DMS153 (cell line): ENCODE measurements at places on chromosomes 16 and 17.

DNA sequence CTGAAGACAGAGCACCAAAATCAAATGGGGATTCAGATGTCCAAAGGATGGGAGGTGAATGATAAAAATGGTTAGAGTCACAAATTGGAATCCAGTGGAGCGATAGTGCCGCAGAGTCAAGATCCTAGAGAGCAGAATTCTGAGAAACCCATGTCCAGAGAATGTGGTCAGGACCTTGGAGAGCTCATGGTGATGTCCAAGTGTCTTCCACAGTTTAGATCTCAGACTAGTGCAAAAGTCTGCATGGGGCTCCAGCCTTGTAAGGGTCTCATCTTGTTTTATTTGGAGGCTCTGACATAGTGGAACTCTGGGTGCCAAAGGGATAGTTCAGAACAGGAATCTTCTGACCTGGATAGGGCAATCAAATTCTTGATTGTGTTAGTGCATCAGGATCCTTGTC lies 245.9 kb upstream of the HSBP1 start:
- DNase-seq = no peak

DNA sequence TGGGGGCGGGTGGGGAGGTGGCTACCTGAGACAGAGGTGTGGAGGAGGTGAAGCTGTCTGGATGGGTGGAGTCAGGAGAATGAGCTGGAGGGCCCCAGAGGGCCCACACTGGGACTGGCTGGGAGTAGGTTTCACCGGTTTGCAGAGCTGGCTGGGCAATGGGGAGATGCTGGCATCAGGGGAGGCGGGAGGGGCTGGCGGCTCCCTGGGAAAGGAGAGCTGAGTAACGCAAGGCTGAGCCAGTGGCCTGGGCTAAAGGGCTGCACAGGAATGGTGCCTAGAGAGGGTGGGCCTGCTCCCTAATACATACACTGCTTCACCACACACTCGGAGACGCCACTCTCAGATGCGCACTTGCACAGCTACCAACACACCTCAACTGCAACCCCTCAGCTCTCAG lies 12.4 kb downstream of the P3H4 start:
- DNase-seq = no peak

GRCh38 chr16:8735574-8735973 lies 61.2 kb downstream of the ABAT start:
- no peak for DNase-seq

DNA sequence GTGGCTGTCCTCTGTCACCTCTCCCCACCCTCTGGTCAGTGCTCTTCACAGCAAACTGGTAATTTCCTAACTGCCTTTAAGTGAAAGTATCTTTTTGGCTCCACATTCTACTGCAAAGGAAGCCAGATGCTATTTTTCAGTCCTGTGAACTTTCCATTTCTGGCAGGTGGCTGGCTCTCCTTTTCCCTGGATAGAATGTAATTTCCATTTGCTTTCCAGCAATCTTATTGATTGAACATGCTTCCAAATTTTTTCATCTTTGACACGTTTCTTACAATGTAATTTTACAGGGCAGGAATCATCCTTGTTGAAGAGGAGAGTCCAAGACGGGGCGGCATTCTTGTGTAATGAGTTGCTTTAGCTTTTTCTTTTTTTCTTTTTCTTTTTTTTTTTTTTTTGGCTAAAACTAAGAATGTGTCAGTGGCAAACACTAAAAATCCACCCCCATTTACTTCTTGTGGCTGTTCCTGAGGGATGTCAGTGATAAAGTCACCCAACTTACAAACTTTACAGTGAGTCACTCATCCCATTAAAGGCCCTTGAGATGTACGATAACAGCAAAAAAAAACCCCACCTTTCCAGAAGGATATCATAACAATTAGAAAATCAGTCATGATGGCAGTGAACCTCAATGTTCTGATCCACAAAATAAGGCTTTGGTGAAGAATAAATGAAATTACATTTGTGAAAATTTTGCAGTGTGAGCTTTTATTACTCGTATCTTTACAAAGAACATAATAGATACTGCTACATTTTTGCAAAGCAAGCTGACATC lies 29.4 kb upstream of the PRKCA start:
- DNase-seq = no peak

DNA sequence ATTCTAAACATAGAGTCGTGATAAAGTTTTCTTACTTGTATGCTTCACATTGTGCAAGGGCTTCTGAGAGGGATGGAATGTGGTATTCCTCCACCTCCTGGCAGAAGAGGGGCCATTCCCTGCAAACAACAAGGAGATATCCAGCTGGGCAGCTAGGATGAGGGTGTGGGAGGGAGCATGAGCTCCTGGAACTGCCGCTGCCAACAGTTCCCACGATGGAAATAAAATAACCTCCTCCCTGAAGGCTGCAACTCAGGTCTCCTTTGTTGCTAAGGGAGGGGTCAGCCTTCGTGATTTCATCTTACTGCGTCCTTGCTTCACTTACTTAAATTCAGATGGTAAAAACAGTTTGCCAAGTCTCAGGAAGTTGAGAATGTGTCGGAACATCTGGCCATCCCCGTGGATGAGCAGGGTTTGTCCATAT lies 15.6 kb downstream of the PLEKHG4 start:
- no peak for DNase-seq

DNA sequence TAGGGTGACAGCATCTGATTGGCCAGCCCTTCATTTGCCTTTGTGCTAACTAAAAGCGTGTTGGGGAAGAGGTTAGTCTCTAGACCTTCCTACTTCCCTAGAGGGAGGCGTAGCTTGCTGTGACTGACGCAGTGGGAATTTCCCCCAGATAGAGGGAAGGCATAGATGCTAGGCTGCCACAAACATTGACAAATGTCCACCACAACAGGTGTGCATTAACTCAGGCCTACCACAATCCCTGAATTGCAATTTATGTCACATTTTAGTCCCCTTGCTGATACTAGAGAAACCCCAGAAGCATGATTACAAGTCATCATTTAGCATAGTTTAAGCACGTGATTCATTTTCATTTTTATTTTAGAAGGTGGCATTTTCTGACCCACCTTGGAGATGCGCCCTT lies 76.3 kb upstream of the WSB1 start:
- DNase-seq = no peak

GRCh38 chr16:700684-701584 lies 4.7 kb downstream of the FBXL16 start:
- DNase-seq = no peak

- DNase-seq = no peak
These were observed 91.9 kb downstream of the NXN start for GRCh38 chr17:887551-888209.

DNA sequence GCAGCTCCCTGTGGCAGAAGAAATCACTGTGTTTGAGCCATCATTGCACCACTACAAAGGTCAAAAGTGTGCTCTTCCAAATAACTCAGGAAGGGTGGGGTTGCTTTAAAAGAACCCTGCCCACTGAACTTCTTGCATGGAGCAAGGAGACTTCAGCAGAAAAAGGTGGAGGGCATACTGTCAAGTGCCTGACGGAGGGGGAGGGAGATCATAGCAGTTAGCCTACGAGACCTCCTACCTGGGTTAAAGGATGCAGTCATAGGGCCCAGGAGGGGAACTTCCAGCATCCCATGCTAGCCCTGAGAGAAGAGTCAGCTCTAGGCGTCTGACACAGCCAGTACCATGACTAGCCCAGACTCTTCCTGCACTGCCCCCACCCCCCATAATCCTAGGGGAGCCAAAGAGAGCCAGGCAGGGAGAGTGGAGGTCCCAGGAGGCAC lies 45.3 kb upstream of the MSI2 start:
- no peak for DNase-seq

DNA sequence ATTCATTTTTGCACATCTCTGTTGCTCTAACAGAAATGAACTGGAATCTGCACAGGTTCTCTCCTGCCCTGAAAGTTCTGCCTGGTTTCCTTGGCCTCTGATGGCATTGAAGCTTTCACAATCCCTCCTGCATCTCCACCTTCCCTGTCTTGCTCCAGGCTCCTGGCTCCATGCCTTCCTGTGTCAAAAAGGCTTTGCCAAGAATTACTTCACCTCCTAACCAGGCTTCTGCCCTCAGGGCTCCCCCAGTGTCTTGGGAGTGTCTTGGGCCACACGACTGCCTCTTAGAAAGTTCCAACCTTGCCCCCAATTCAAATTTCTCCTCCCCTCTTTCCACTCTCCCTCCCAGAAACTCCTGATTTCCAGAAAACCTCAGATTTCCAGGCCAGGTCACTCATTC lies 37.0 kb upstream of the DNAH9 start:
- DNase-seq = no peak

DNA sequence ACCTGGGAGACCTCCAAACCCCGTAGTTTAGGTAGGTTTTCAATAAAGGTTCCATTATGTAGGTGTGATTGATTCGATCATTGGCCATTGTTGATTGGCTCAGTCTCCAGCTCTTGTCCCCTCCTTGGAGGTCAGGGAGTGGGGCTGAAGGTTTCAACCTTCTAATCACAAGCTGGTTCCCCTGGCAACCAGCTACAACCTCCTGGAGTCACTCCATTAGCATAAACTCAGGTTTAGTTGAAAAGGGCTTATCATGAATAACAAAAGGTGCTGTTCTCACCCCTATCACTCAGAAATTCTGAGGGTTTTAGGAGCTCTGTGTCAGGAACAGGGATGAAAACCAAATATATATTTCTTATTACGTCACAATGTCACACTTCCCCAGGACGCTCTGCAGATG lies 28.5 kb downstream of the TMEM132E start:
- DNase-seq = no peak

DNA sequence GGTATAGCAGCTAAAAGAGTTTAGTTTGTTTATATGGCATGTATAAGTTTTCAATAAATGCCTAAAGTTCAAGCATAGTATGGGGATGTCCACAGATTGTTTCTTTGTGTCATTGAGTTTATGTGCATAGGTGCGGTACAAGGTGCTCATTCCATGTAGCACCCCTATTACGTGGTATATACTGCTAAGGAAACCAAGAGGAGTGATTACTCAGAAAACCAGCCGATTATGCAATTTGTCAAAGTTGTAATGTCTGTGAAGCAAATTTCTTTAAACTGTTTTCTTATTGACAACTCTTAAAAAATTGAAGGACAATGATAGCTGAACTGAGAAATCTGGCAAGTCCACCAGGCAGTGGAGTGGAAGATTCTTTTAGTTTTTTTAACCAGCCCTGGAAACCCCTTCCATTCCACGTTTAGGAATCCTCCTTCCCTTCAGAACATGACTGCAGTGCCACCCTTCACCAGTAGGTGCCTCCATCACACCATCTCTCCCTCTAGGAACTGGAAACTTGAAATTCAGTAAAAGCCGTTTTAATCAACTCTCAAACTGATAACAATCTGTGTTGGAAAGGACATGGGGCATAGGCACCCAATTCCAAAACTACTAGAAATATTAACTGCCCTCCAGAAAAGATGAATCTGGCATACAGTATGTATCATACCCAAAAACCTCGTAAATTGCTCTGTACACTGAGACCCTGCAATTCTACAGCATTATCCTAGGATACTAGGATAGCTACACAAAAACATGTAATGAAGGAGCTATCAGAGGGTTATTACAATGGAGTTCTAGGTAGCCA lies 43.5 kb downstream of the REXO5 start:
- peak; percentile 33 for DNase-seq

DNA sequence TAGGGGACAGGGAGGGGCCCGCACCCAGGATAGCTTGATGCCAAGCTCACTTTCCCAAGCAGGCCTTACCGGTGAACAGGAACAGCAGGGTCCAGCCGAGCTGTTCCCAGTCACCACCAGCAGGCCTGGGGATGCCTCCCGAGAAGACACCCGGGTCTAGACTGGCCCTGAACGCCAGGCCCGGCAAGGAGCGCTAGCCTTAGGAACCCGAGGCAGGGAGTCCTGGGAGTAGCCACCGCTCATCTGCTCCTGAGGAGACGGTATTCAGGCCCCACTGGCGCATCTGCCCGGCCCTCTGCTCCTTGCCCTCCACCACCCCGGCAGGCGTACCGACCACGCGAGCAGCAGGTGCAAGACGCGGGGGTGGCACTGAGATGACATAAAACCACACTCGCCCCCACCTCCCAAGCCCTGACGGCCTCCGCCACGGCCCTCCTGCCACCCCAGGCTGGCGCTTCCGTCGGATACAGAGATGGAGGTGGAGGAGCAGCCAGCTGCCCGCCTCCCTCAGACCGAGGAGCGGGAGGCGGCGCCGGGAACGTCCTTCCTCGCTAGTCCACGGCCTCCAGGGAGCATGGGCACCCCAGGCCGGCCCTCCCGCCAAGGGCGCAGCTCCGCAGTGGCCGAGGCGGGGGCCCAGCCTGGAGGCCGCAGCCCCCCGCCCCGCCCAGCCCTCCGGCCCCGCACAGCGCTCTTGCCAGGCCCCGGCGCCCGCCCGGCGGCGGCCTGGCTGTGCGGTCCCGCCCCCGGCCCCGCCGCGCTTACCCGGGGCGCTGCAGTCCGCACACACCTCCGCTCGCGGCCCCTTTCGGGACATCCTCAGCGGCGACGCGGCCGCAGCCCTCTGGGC lies 661 bp downstream of the GIT1 start:
- no peak for DNase-seq

GRCh38 chr17:3603119-3603869 lies 5.9 kb downstream of the TRPV1 start:
- no peak for DNase-seq

DNA sequence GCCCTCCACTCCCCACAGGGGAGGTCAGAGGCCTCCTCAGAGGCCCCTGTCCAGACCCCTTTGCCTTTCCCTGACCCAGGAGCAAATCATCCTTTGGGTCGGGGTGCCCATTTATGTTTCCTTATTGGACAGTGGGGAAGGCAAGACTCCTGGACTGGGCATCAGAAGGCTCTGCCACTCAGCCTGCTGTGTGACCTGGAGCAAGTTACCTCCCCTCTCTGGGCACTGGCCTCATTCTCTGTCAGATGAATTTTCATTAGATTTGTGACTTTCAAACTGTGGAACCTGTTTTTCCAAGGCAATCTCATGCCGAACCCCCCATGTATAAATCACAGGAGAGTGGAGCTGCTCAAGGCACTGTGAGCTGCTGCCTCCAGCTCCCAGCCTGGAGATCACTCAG lies 47.0 kb upstream of the TOB1 start:
- DNase-seq = no peak

DNA sequence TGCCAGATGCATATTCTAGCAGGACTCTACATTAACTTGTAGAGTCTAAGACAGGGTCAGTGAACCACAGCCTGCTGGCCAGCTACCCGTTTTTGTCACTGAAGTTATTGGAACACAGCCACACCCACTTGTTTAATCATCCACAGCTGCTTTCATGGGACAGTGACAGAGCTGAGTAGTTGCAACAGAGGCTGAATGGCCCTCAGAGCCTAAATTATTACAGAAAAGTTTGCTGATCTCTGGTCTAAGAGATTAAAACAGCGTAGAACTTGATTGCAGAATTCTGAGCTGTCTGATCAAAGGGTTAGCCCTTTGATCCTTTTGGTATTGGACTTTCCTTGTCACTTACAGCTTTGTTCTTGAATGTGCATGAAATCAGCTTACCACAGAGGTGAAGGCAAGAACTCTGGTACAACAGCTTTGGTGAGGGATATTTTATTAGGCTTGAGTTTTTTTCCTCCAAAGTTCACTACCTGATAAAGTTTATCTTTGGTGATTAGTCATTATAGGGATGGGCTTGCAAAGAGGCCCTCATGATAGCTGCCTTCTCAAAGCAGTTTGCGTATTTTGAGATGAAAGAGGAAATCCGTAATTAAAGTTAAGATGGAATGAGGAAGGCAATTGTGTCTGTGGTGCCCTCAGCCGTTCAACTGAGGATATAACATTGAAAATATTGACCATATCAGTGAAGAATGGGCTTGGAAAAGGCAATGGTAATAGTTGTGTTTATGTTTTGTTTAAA lies 23.6 kb downstream of the ALDH3A2 start:
- no peak for DNase-seq

GRCh38 chr17:30981531-30982519 lies 11.0 kb downstream of the RNF135 start:
- no peak for DNase-seq

- DNase-seq = no peak
These were observed 32.8 kb upstream of the ABCC12 start for GRCh38 chr16:48188449-48189102.
